Tracheal epithelial cell (primary cell): ENCODE measurements at places on chromosomes 16 and 17. TPM values are rescaled to one million over a fixed set of nuclear protein-coding genes. Genes with fewer than 3 reads are reported as not detected.

Gene CSNK2A2
- total RNA-seq: 32.5 and 54.6 TPM in 2 replicates

Gene RAB37
- total RNA-seq: 0.48 and 0.64 TPM in 2 replicates

Gene NUPR1
- 19.0 and 44.1 TPM in 2 replicates for total RNA-seq

Gene ARL5C
- not detected in 2 replicates for total RNA-seq

Gene KRTAP3-2
- total RNA-seq: not detected in 2 replicates

Gene CDH8
- total RNA-seq: 0.48 and 2.8 TPM in 2 replicates

Gene WNK4
- 0.96 TPM in 1 of 2 replicates, not detected in the other for total RNA-seq

Gene SLFN11
- 4.3 and 9.6 TPM in 2 replicates for total RNA-seq

Gene INCA1
- total RNA-seq: 0.21 TPM in 1 of 2 replicates, not detected in the other

Gene PRR29
- total RNA-seq: not detected in 2 replicates

Gene CES4A
- total RNA-seq: 1.3 and 2.2 TPM in 2 replicates

Gene CEMP1
- 1.3 TPM in 1 of 2 replicates, not detected in the other for total RNA-seq

Gene TP53TG3
- total RNA-seq: under 0.01 and 0.48 TPM in 2 replicates

Gene UNC13D
- 6.2 and 7.7 TPM in 2 replicates for total RNA-seq

Gene KRTAP4-9
- not detected in 2 replicates for total RNA-seq

Gene SNAI3
- total RNA-seq: under 0.01 TPM in 1 of 2 replicates, not detected in the other

Gene ATAD5
- total RNA-seq: 0.43 and 0.96 TPM in 2 replicates

Gene ITPRIPL2
- 27.5 and 37.1 TPM in 2 replicates for total RNA-seq

Gene KIFC3
- 31.1 and 107 TPM in 2 replicates for total RNA-seq

Gene HOXB6
- total RNA-seq: 0.21 and 3.4 TPM in 2 replicates

Gene TERB1
- 0.21 and 0.24 TPM in 2 replicates for total RNA-seq

Gene SLC35G6
- not detected in 2 replicates for total RNA-seq
